ENCODE measurements at places on chromosomes 6 and 20.

GRCh38 chr6:145175470-145175869 lies 559.9 kb downstream of the EPM2A start:
- no peak for DNase-seq

DNA sequence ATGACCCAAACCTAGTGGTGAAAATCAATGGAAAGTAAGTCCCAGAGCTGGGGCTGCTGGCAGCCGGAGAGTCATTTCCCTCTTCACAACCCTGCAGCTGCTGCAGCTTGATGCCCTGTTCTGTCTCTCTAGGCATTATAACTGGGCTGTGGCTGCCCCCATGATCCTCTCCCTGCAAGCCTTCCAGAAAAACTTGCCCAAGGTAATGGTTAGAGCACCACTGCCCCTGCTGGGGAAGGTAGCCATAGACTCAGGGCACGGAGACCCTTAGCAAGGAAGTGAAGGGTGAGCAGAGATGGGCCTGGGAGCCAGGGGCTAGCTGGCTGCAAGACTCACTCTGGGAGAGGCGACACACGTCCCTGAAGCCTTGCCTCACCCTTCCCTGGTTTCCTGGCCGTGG lies 12.0 kb downstream of the LPIN3 start:
- DNase-seq, result no peak

GRCh38 chr20:59958123-59958522 lies at the start of gene CDH26:
Gene CDH26 (plus strand): TSS chr20:59958423. CDS start chr20:59958727, 304 bp downstream.
- no peak for DNase-seq

- DNase-seq, result peak; percentile 21
Measured at GRCh38 chr6:111122458-111123286, 35.4 kb downstream of the SLC16A10 start.

DNA sequence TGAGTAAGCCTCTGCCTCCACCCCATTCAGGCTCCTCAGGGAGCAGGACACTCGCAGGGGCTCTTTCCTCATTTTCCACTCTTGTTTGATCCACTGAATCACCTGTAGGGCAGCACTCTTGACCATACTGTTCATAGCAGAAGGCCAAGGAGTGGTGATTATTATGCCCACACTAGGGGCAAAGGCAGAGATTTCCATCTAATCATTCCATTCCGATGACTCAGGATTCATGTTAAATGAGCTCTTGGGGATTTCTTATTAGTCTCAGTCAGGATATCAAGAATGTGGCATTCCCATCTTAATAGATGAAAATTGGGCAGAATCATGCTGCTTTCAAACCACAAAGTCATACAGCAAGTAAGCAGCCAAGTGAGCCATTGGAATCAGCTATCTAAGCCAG lies 101.9 kb upstream of the MOCS1 start:
- no peak for DNase-seq

Data from activated naive CD8-positive, alpha-beta T cell treated with anti-CD3 and anti-CD28 coated beads for 36 hours (primary cell).